Stimulated activated CD8-positive, alpha-beta memory T cell treated with anti-CD3 and anti-CD28 coated beads, Interleukin-7, amount 100 ng/mL, for 24 hours (primary cell): ENCODE measurements at places on chromosomes 4 and X.

DNA sequence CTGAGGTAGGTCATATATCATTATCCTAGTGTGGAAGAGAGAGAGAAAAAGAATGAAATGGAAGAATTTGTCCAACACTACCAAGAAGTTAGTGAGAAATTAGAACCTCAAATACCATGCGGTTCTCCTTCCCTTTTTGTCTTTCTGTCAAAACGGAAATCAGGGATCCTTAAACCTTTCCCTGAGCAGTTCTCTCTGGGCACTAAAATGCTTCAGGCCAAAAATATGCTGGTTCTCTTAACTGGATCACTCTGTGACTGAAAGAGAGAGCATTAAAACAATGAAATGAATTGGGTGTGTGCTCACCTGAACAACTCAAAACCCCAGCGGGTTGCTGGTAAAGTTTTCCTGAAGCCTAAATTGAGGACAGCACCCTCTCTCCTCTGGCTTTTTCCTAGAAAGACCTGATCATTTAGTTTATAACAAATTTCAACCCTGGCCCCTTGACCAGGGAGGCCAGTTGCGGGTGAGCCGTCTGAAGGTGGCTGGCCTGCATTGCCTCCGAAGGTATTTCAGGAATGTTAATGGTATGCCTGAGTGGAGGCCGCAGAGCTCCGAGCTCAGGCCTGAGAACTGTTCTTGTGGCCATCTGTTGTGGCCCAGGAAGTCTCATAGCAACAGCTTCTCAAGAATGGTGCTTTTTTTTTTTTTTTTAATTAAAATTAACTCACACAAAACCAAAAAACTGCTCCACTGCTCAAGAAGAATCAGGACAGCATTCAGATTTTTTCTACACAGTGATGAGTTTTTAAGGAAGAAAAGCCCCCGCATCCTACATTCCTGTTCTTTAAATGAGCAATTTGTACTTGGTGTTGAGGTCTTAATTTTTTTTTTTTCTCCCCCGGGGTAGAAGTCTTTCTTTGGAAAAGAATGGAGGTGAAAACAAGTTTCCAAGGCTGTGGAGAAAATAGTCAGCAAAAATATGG, 155.1 kb downstream of the SHROOM3 start:
- DNase-seq, result no peak

DNA sequence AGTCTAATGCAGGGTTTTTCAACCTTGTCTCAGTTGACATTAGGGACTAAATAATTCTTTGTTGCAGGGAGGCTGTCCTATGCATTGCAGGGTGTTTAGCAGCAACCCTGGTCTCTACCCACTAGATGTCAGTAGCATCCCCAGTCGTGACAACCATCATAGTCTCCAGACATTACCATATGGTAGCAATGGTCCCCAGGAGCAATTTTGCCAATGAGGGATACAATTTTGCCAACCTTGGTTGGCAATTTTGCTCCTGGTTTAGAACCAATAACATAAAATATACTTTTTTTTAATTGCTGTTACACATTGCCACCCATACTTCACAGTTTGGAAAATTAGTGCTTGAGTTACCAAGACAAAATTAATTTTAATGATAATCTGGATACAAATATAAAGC, 6.0 kb downstream of the EREG start:
- DNase-seq, result no peak

DNA sequence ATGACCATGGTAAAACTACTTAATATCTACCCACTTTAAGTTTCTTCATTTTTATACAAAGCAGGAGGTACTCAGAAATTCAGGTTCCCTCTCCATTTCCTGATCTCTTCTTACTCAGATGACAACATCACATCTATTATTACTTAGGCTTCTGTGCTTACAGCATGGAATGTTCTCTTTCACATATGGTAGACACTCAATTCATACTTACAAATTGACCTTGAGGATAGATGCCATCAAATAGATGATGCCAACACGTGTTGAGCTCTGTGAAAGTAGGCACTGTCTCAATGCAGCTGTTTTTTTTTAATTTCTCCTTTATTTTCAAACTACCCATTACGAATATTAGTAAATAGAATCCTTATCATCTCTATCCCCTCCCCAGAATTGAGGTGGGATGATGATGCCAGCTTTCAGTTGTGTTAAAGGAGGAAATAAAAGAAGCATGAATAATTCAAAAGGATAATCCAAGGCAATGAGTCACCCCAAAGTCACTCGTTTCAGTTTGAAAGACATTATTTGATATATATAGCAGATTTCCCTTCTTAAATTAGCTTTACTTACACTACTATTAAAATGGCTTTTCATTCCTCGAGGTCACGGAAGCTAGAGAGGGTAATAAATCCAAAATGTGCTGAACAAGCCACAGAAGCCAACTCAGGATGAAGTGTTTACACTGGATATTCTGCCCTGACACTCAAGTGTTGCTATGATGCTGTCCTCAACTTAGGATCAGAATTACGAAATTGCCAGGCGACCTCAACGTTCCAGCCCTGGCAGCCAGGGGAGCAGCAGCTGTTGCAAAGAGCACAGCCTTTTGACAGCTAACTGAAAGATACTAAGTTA, 124.2 kb upstream of the EOLA2 start:
- no peak for DNase-seq

DNA sequence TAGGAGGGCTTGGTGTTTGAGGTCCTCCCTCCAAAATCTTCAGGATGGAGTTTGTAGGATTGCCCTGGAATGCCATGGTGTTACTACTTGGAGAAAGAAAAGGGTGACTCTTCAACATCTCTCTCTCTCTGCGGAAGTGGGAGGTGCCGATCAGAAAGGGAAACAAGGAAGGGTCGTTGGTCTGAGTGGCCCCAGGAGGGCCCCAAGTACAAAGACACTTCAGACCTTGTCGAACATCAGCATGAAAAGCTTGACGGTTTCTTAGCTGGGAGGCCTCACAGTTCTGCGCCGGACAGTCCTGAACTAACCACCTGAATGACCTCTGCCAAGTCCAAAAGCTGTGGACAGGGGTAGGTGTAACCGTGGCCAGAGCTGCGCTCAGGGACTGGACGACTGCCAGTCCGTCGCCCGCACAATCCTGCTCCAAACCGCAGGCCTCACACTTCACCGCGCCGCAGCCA, 646 bp upstream of the GSX2 start:
- no peak for DNase-seq

- DNase-seq, result no peak
Measured at GRCh38 chrX:50852524-50852923, 38.5 kb upstream of the SHROOM4 start.

DNA sequence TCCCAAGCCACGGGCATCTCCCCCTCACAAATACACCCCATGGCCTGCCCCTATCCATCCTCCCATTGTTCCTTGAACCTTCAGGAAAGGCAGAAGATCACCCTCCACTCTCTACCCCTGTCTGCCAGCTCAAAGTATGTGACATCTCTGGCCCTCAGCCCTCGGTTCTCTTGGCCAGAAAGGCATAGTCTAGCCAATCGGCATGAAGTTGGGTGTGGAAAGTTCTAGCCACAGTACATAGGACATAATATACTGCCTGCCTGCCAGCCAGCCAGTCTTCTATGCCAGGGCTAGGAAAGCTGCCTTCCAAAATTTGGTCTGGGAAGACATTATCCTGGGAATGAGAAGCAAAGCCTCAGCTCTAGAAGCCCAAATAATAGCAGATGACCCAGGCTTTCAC, 3.2 kb upstream of the PLP1 start:
- no peak for DNase-seq

DNA sequence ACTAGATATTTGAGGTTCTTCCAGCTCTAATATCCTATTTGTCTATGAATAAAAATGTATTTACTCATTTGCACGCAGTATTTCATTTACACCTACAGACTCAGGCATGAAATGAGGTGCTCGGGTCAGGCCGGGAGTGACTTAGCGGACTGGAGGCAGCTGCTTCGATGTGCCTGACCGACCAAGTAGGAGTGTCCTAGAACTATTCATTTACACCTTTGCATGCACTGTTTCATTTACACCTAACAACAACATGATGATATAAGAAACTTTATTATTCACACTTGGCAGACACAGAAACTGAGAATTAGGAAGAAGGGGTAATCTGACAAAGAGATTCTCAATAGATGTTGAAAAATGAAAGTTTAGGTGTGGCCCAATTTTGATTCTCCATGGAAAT, 28.7 kb upstream of the FAT1 start:
- DNase-seq, result no peak

DNA sequence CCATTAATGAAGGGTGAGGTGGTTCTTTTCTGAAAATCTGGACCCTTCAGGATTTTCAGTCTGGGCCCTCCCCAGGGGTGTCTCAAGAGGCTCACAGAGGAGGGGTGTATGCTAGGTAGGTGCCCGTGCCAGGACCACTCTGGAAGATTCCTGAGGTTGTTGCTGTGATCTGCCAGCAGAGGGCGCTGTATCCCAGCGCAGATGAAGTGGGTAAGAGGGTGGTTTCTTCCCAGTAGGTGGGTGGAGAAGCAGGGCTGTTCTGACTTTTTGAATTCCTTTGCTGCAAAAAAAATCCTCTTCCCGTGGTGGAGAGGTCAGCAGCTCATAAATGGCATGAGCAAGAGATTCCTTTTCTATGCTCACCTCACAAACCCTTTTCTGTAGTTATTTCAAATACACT, 51.1 kb downstream of the SCML1 start:
- DNase-seq, result no peak

DNA sequence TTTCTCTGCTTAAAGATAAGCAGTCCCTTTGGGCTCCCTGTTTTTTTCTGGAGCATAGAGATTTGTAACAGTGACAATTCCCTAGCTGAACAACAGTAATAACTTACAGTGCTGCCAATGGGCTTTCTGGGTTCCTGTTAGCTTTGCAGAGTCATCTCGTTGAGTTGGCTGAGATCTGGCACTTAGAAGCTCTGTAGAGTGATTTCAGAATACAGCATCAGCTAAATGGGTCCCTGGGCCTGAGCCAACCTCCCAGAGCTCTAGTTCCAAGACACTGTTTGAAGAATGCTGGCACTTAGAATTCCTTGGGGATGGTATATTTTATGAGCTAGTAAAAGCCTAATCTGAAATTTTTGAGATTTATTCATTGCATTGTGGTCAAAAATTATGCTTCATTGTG, 43.5 kb upstream of the SERTM2 start:
- DNase-seq, result no peak

GRCh38 chr4:174071595-174071994, 211.9 kb downstream of the FBXO8 start:
- DNase-seq, result no peak

DNA sequence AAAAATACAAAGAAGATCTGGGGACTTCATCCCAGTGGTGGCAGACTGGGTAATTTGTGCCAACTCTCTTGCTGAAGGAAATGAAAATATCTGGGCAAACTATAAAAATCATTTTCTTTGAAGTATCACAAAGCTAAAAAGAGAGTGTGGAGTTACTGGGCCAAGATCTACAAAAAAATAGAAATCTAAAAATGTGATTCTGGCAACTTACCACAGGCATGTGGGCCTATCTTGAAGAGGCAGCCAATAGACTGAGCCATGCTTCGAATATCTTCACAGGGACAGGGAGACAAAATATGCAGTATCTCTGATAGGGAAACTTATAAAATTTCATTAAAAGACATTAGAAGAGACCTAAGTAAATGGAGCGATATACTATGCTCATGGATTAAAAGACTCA, 168.8 kb downstream of the RCHY1 start:
- DNase-seq, result no peak

GRCh38 chr4:157700898-157701694, 471.7 kb downstream of the GASK1B start:
- no peak for DNase-seq

- DNase-seq, result no peak
Measured at GRCh38 chr4:176864238-176864637, 71.5 kb upstream of the VEGFC start.

DNA sequence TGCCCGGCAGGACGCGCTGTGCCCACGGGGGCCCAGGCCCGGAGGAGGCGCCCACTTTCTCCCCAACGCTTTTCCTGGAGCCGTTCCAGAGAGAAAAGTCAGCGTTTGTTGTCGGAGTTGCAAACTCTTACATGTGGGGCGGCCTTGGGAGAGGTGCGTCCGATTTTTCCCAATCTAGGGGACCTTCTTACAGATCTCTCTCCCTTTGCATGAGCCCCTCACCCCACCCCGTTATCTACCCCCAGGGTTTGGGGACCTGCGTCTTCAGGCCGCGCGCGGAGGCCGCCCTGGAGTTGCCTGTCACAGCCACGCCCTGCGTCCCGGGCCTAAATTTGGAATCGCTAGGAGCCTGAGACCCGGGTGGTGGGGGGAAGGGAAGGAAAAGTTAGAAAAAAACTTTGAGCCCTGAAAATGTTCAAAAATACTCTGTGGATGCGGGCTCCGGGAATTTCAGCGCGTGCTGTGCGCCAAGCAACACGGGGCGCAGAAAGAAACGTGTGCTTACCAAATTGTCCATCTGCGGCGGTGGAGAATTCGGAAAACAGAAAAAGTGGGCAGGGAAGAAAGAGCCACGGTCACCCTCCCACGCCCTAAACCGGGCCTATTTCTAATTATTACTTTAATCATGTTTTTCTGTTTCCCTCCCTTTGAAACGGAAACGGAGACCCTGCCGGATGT, 587 bp downstream of the CD99 start:
- no peak for DNase-seq

DNA sequence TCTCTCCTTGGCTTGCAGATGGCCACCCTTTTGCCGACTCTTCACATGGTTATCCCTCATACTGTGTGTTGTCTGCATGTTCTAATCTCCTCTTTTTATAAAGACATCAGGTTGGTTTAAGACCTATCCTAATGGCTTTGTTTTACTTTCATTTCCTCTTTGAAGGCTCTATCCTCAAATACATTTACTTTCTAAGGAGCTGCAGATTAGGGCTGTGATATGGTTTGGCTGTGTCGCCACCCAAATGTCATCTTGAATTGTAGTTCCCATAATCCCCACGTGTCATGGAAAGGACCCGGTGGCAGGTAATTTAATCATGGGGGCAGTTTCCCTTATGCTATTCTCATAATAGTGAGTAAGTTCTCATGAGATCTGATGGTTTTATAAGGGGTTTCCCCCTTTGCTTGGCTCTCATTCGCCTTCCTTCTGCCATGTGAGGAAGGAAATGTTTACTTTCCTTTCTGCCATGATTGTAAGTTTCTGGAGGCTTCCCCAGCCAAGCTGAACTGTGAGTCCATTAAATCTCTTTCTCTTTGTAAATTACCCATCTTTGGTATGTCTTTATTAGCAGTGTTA, 204.5 kb downstream of the RELL1 start:
- DNase-seq, result no peak

DNA sequence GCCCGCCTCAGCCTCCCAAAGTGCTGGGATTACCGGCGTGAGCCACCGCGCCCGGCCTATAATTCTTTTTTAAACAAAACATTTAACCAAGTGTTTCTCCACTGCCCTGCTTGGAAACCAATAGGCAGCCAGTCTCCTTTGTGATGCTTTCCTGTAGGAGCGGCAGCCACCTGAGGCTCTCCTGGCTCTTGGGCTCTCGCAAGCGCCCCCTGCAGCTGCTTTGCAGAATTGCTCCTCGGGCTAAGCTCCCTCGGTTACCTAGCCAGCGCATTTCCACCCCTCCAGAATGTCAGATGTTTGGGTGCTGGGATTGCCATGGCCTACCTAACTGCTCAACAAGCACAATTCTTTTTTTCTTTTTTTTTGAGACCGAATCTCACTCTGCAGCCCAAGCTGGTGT, 7.7 kb downstream of the S100P start:
- DNase-seq, result no peak

- no peak for DNase-seq
Measured at GRCh38 chr4:183249854-183250253, 70.2 kb downstream of the CLDN22 start.
